ENCODE measurements at places on chromosomes 11 and 22. TPM values are rescaled to one million over a fixed set of nuclear protein-coding genes. Genes with fewer than 3 reads are reported as not detected.

GRCh38 chr11:70540196-70540595 lies 141.9 kb downstream of the CTTN start:
- no peak for DNase-seq

GRCh38 chr11:128825050-128825784 lies 41.9 kb downstream of the KCNJ1 start:
- DNase-seq, result no peak

GRCh38 chr11:19474954-19475721 lies 234.4 kb upstream of the E2F8 start:
- no peak for DNase-seq

- no peak for DNase-seq
Measured at GRCh38 chr11:114039551-114039950, 20.0 kb upstream of the ZBTB16 start.

Gene DKK3
- polyA plus RNA-seq, result 46.0 TPM

GRCh38 chr22:44722611-44723010 lies 20.6 kb downstream of the PRR5 start:
- no peak for DNase-seq

- no peak for DNase-seq
Measured at GRCh38 chr22:26660961-26661578, 3.7 kb downstream of the MIAT start.

Gene OR8G1
- polyA plus RNA-seq, result not detected

Gene PHF21B
- polyA plus RNA-seq, result 8.5 TPM

GRCh38 chr11:6654281-6655019 lies 1.2 kb downstream of the DCHS1 start:
- no peak for DNase-seq

Gene APOL6
- 4.0 TPM for polyA plus RNA-seq

Gene CASP1
- 3.4 TPM for polyA plus RNA-seq

- no peak for DNase-seq
Measured at GRCh38 chr11:67274768-67275605, 8.7 kb downstream of the GRK2 start.

Gene ZNF202
- polyA plus RNA-seq, result 24.2 TPM

DNA sequence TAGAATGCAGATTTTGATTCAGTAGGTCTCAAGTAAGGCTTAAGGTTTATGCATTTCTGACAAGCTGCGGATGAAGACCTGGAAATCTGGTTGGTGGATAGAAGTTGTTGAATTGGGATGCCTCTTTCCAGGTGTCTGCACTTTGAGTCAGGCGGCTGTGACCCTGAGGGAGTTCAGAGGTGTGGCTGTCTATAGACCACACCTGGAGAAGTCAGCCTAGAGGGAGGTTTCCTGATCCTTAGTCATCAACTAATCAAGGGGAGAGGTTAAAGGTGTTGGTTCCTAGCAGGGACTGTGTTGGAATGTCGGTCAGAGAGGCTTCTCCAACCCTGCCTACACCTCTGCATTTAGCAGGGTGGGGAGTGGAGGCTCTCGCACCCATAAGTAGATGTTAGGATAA lies 8.0 kb downstream of the GLB1L2 start:
- no peak for DNase-seq

DNA sequence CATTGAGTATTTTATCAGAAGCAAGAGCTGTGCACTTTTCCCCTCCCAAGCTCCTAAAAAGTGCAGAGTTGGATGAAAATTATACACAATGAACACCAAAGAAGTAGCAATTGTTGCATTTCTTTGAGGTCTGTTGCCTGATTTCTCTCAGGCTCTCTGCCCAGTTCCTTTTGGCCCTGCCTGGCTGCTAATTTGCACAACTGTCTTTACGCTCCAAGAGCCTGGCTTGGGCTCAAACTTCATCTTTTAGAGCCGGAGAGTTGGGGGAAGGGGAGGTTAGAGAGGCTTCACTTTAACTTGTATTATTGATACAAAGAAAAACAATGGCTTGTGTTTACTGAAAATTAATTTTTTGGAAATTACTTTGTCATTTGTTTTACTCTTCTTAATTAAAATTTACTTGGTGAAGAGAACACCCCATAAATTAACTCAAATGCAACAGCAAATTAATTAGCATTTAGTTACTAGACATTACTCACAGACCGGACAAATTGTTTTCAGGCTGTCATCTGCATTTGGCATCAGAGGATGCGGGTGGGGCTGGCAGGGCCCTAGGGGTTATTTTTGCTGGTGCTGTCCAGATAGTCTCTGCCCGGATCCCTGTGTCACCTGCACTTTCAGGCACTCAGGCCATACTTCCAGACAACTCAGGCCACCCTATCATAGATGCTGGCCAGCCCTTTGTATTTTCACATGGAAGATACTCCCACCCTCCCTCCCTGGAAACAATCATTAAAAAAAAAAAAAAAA lies 407.3 kb downstream of the NXPE2 start:
- DNase-seq, result no peak

- no peak for DNase-seq
Measured at GRCh38 chr22:44192098-44192815, 11.5 kb downstream of the PARVG start.

DNA sequence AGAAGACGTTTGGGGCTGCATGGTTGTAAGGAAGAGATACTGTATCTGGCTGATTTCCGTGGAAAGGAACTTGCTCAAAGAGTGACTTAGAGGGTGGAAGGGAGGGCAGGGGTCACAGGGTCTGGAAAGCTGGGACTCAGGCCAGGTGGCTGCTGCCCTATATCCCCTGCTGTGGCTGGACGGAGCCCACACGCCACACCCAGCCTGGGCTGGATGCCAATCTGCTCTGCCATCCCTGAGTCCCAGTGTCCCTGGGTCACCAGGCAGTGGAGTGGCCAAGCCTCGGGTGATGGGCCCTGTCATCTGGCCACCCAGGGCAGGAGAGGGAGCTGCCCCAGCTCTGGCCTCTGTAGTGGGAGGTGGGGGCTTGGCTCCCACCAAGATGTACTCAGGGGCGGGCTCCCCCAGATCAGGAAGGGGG lies 26.5 kb upstream of the KRTAP5-7 start:
- no peak for DNase-seq

Gene ARFGAP2
- polyA plus RNA-seq, result 83.2 TPM

GRCh38 chr22:47071807-47072641 lies 309.6 kb downstream of the TBC1D22A start:
- no peak for DNase-seq

- DNase-seq, result no peak
Measured at GRCh38 chr11:70072461-70072860, 5.7 kb upstream of the ANO1 start.

Gene F2
- 0.62 TPM for polyA plus RNA-seq

GRCh38 chr22:27823221-27823620 lies 21.7 kb upstream of the MN1 start:
- DNase-seq, result no peak

DNA sequence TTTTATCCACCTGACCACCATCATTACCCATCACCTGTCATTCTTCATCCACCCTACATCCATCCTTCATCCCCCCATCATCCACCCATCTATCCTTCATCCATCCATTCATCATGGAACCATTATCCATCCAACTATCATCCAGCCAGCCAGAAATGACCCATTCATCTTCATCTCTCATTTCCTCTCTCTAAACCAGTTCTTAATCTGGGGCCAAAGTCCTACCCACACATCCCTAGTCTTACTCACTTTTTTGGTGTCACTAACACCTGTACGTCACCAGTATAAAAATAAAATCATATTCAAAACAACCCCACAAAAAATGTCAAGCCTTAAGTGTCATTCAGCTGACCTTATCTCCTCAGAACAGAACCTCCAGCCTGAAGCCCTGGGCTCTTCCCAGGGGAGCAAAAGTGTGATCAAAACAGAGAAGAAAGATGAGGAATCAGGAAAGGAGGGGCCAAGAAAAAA lies 12.3 kb downstream of the SPI1 start:
- DNase-seq, result no peak

GRCh38 chr22:19520007-19520406 lies 4.2 kb downstream of the CLDN5 start:
- DNase-seq, result no peak

DNA sequence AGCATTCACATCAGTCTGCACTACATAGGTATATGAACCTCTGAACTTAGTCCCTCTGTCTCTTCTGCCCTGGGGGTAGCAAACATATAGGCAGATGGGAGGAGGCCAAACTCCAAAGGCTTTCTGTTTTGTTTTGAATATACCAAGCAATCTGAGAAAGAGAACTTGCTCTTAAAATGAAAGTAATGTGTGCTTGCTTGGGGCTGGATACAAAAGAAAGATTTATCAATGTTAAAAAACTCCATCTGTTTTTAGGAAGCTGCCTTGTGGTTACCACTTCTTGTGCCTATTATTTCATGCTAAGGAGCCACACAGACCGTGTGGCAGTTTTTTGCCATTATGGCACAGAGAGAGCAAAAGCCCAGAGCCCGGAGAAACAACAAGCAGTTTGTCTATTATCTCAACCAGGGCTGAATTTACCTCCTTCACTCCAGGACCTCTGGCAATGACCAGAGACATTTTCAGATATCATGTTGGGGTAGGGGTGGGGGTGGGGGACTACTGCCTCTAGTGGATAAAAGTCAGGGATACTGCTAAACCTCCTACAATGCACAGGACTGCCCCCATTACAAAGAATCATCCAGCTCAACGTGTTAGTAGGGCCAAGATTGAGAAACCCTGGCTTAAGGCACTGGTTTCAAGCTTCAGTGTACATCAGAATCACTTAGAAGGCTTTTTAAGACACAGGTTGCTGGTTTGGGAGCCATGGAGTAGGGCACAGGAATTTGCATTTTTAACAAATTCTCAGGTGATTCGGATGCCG lies 124.2 kb downstream of the APIP start:
- DNase-seq, result no peak
